Karpas-422 (cell line): ENCODE measurements at places on chromosomes 4 and X.

DNA sequence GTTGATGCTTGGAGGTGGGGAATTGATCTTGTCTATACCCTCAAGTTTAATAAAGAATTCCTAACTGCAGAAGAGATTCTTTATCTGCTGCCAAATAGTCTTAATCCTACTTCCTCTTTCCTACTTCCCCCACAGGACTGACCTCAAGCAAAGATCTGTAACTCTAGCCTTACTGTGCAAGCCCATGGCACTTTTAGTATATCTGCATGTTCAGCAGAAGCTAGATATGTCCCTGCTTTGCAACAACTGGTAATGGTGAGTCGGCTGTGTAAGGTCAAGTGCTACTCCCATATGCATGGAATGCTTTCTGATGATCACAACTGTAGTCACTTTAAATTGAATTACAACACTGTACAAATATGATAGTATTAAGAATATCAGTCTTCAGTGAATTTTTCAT, 26.3 kb upstream of the PDS5A start:
- DNase-seq = peak; percentile 82

DNA sequence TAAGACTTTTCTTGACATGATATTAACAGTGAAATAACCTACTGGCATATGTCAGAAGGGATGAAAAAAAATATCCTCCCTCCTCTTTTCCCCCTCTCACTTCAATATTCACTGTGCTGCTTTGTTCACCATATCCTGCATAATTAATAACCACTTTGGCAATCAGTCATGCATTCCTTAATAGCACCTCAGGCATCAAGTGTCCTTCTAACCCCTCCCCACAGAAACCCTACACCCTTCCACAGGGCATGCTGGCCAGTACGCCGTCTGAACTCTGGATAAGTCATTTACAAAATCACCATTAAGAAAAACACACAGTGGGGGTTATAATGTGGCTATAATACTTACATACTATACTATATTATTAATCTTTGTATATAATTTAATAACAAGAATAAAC, 165.9 kb downstream of the PDGFC start:
- no peak for DNase-seq

- DNase-seq = no peak
These were observed 533 bp upstream of the SYAP1 start for GRCh38 chrX:16718824-16719333.

GRCh38 chr4:15428611-15429010, 778 bp downstream of the C1QTNF7 start:
- no peak for DNase-seq

GRCh38 chr4:74931376-74931775, 1.5 kb upstream of the PARM1 start:
- peak; percentile 57 for DNase-seq
